ENCODE measurements at places on chromosomes 1 and 21.

DNA sequence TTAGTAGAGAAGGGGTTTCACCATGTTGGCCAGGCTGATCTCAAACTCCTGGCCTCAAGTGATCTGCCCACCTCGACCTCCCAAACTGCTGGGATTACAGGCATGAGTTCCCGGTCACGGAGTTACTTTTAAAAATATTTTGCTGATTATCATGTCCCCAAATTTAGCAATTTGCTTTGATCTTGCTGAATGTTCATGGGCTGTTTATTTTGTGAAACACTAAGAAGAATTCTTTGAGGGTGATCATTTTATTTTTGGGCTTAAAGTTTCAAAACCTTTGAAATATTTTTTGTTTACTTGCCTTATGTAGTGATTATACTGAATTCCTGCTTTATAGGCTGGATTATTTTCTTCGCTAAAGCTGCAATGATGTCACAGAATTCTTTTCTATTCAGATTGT, 11.4 kb upstream of the LAMC1 start:
- no peaks in the 10 kb centered on the region for H3K36me3 ChIP-seq
- no peak for DNase-seq
- H3K27ac ChIP-seq = no peak overlapping the region
- H3K27me3 ChIP-seq = peaks cover 9% of the 10 kb centered on the region

- no peak for DNase-seq
- no peaks in the 10 kb centered on the region for H3K27me3 ChIP-seq
- H3K4me3 ChIP-seq = no peak overlapping the region
- no peaks in the 10 kb centered on the region for H3K4me1 ChIP-seq
These were observed 24.7 kb upstream of the KDM4A start for GRCh38 chr1:43625063-43625780.

GRCh38 chr1:14653461-14653960, 55.0 kb downstream of the KAZN start:
- H3K36me3 ChIP-seq = no peaks in the 10 kb centered on the region
- H3K4me1 ChIP-seq = no peaks in the 10 kb centered on the region
- H3K4me3 ChIP-seq = no peak overlapping the region
- no peaks in the 10 kb centered on the region for H3K27me3 ChIP-seq
- no peak overlapping the region for H3K27ac ChIP-seq

GRCh38 chr1:222643606-222643937, 25.7 kb downstream of the MIA3 start:
- peaks cover 30% of the 10 kb centered on the region for H3K36me3 ChIP-seq
- peaks cover 21% of the 10 kb centered on the region for H3K4me1 ChIP-seq
- H3K4me3 ChIP-seq = peak overlapping the region; percentile 99
- peak overlapping the region; percentile 94 for H3K27ac ChIP-seq

- no peaks in the 10 kb centered on the region for H3K36me3 ChIP-seq
- no peak overlapping the region for H3K27ac ChIP-seq
- H3K27me3 ChIP-seq = peaks cover 68% of the 10 kb centered on the region
- DNase-seq = no peak
- peak overlapping the region; percentile 61 for H3K4me3 ChIP-seq
These were observed 29.1 kb upstream of the NFIA start for GRCh38 chr1:61053226-61053711.

- H3K27me3 ChIP-seq = peaks cover 39% of the 10 kb centered on the region
- peaks cover 4% of the 10 kb centered on the region for H3K4me1 ChIP-seq
- DNase-seq = no peak
- no peaks in the 10 kb centered on the region for H3K36me3 ChIP-seq
- H3K4me3 ChIP-seq = no peak overlapping the region
These were observed 1.7 kb upstream of the CELSR2 start for GRCh38 chr1:109247401-109248365.

DNA sequence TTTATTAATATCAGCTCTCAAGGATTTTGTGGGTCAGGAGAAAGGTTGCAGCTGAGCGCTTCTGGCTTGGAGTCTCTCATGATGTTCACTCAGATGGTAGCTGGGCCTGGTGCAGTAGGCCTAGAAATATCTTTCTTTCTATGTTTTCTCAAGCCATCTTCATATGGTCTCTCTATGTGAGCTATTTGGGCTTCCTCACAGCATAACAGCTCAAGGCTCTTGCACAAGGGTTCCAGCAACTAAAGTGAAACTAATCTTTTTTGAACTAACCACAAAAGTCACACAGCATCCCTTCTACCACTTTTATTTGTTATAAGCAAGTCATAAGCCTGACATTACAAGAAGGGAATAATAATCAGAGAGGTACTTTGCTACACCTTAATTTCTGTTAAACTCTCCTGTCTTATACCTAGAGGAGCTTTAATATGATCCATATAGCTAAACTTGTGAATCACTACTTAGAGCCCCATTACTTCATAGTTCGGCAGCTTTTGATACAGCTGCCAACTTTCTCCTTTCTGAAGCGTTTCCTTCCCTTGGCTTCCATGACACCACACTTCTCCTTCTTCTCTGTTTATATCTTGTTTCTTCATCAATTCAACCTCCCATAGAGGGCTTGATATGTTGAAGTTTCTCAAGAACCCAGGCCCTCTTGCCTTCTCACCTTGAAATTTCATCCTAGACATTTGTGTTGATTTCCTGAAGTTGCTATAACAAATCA, 720.2 kb downstream of the LTN1 start:
- no peak overlapping the region for H3K4me3 ChIP-seq
- no peak for DNase-seq
- no peaks in the 10 kb centered on the region for H3K4me1 ChIP-seq
- no peak overlapping the region for H3K27ac ChIP-seq

- H3K27ac ChIP-seq = no peak overlapping the region
- H3K4me3 ChIP-seq = no peak overlapping the region
- no peaks in the 10 kb centered on the region for H3K36me3 ChIP-seq
- no peaks in the 10 kb centered on the region for H3K4me1 ChIP-seq
- no peak for DNase-seq
These were observed 101.6 kb downstream of the SELENOF start for GRCh38 chr1:86812286-86812685.

- no peak for DNase-seq
- no peaks in the 10 kb centered on the region for H3K27me3 ChIP-seq
- H3K4me1 ChIP-seq = peaks cover 1% of the 10 kb centered on the region
- no peak overlapping the region for H3K4me3 ChIP-seq
These were observed 277.1 kb downstream of the ST6GALNAC3 start for GRCh38 chr1:76351655-76352054.

DNA sequence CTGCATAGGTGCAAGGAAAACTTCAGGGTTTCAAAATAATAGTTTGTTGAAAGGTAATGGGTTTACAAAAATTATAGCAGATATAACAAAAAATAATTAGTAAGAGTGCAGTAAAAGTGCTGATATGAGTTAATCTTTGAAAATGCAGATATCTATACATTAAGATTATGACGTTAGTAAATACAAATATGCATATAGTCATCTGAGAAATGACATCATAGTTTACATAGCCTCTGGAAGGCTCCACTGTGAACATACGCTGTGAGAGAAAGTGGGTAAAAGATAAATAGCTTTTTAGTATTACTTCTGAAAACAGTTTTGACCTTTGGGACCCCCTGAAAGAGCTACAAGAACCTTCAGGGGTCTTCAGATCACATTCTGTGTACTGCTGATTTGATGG, 356.2 kb upstream of the SNX7 start:
- DNase-seq = no peak
- H3K27ac ChIP-seq = no peak overlapping the region
- peaks cover 4% of the 10 kb centered on the region for H3K4me1 ChIP-seq
- H3K27me3 ChIP-seq = peaks cover 3% of the 10 kb centered on the region
- no peaks in the 10 kb centered on the region for H3K36me3 ChIP-seq

GRCh38 chr1:233512538-233512937, 101.4 kb upstream of the KCNK1 start:
- H3K27ac ChIP-seq = no peak overlapping the region
- DNase-seq = no peak
- no peak overlapping the region for H3K4me3 ChIP-seq

GRCh38 chr1:171590022-171590421, 32.0 kb upstream of the MYOCOS start:
- H3K4me1 ChIP-seq = peaks cover 11% of the 10 kb centered on the region
- no peaks in the 10 kb centered on the region for H3K27me3 ChIP-seq
- H3K27ac ChIP-seq = peak overlapping the region; percentile 47
- DNase-seq = no peak

DNA sequence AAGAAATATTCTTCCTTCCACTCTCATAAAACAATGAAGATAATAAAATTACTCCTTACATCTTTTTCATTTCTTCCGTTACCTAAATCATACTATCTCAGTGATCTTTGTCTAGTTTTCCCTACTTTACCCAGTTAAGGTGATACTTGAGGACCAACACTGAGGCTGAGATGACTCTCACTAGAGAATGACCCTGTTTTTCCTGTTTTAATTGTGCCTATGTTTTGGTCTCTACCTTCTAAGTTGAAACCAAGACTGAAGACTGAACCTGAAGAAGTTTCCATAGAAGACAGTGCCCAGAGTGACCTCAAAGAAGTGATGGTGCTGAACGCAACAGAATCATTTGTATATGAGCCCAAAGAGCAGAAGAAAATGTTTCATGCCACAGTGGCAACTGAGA, 25.1 kb downstream of the AIM2 start:
- no peak for DNase-seq
- H3K36me3 ChIP-seq = peaks cover 90% of the 10 kb centered on the region
- no peak overlapping the region for H3K4me3 ChIP-seq
- H3K27me3 ChIP-seq = no peaks in the 10 kb centered on the region
- H3K4me1 ChIP-seq = peaks cover 51% of the 10 kb centered on the region

- no peaks in the 10 kb centered on the region for H3K27me3 ChIP-seq
- H3K36me3 ChIP-seq = peaks cover 30% of the 10 kb centered on the region
- no peak for DNase-seq
- no peak overlapping the region for H3K27ac ChIP-seq
- H3K4me3 ChIP-seq = no peak overlapping the region
These were observed 72.3 kb downstream of the SCMH1 start for GRCh38 chr1:41169799-41170180.

GRCh38 chr1:204218552-204218951, 4.8 kb upstream of the GOLT1A start:
- no peak overlapping the region for H3K27ac ChIP-seq
- H3K27me3 ChIP-seq = peaks cover 10% of the 10 kb centered on the region
- no peak for DNase-seq
- no peaks in the 10 kb centered on the region for H3K36me3 ChIP-seq
- no peak overlapping the region for H3K4me3 ChIP-seq
- H3K4me1 ChIP-seq = peaks cover 4% of the 10 kb centered on the region

DNA sequence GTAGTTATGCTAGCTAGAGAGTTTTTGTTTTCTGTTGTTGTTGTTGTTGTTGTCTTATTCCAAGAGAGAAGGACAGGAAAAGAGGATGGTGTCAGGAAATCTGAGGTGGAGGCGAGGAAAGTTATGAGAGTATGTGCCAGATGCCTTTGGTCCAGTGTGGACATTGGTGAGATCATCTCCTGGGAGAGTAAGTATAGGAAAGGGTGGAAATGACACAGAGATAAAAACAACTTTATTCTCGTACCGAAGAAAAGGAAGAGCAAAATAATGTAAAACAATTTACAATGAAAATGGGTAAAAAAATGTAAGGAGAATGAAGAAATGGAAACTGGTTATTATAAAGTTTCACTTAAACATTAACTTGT, 97.4 kb upstream of the ADGRL2 start:
- no peak overlapping the region for H3K4me3 ChIP-seq
- H3K27me3 ChIP-seq = no peaks in the 10 kb centered on the region
- H3K4me1 ChIP-seq = no peaks in the 10 kb centered on the region

GRCh38 chr1:8822373-8823294, 5.2 kb upstream of the RERE start:
- no peak overlapping the region for H3K27ac ChIP-seq
- DNase-seq = no peak
- peaks cover 19% of the 10 kb centered on the region for H3K27me3 ChIP-seq
- no peaks in the 10 kb centered on the region for H3K36me3 ChIP-seq
- peaks cover 6% of the 10 kb centered on the region for H3K4me1 ChIP-seq
- no peak overlapping the region for H3K4me3 ChIP-seq
